ENCODE measurements at places on chromosomes 13 and 19. TPM values are rescaled to one million over a fixed set of nuclear protein-coding genes. Genes with fewer than 3 reads are reported as not detected.

Gene SLITRK1
- not detected for total RNA-seq

Gene MYO1F
- total RNA-seq, result 31.0 TPM

Gene AMER2
- 9.1 TPM for total RNA-seq

Gene APLP1
- 2.6 TPM for total RNA-seq

Gene ZNF729
- not detected for total RNA-seq

Gene ZFR2
- total RNA-seq, result not detected

Gene ZNF528
- 29.0 TPM for total RNA-seq

Gene RASIP1
- 7.7 TPM for total RNA-seq

Gene ZNF880
- total RNA-seq, result 18.6 TPM

Gene SERPINE3
- 0.73 TPM for total RNA-seq

Gene KLF1
- not detected for total RNA-seq

Gene TNFSF13B
- 3.2 TPM for total RNA-seq

Gene ZNF471
- 5.9 TPM for total RNA-seq

Gene PGLYRP2
- total RNA-seq, result 6.2 TPM

Gene KLK12
- not detected for total RNA-seq
